LHCN-M2 (cell line): ENCODE measurements at places on chromosomes 6 and 20. TPM values are rescaled to one million over a fixed set of nuclear protein-coding genes. Genes with fewer than 3 reads are reported as not detected.

DNA sequence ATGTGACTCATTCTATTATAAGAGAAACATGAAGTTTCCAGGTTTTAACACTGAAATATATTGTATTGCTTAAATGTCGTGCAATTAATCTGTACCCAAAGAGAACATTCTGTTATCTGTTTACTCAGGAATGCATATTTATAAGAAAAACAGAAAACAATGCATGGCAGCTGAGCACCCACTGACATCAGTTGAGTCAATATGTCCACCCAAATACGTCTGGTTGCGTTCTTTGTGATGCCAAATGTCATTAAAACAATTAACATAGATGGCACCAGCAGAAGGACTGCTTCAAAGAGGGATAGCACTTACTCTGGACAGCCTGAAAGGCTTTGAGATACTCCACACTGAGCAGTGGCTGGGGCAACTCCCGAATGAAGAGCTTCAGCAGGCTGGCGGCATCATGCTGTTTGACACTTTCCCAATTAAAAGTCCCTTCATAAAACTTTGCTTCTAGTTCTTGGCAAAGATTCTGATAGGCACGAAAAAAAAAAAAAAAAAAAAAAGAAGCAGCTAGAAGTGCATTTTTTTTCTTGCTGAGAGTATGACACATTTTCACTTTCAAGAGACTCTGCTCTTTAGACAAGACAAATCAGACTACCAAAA lies 102.3 kb downstream of the ARHGAP18 start:
- DNase-seq: peak; percentile 74

GRCh38 chr6:25138934-25139415 lies 140.2 kb upstream of the CARMIL1 start:
- peak; percentile 9 for DNase-seq

DNA sequence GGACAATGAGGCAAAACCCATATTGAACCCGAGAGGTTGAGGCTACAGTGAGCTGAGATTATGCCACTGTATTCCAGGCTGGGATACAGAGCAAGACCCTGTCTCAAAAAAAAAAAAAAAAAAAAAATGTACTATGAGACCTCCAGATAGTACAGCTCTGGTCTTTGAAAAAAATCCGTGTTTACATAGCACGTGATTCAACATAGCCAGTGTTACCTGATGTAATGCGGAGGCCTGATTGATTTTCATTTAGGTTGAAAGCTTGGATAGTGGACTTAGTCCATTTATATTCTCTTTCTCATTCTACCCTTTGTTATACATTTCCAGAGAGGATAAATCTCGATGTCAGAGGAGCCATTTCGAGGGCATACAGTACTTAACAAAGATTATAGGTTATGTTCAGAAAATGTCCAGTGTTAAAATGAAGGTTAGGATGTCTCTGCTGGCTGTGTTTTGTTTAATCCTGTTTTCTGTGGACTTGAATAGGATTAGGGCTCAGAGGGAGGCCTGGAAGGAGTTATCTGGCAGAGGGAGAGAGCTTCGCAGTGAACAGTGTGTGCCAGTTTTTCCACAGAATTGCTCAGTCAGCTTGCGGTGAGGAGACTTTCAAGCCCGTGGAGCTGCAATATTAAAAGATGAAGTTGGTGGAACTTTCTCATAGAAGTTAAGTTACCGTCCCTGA lies 33.9 kb upstream of the BCLAF1 start:
- no peak for DNase-seq

DNA sequence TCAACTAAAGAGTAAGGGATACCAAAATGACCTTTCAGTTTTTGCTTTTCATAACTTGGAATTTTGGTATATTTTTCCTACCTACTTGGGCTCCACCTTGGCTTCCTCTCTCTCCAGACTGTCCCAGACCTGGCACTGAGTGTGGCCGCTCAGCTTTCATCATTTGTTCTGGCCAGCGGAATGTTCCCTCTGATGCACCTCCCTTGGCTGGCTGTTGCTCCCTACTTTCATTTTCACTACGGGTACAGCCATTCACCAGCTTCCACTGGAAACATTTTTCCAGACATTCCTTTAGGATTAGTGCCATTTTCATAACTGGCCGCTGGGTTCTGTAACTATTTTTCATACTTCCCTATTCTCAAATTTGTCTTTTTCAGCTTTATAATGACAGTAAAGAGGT lies 487.4 kb downstream of the TENT5A start:
- peak; percentile 86 for DNase-seq

Gene PAX1
- total RNA-seq: not detected in 2 replicates

Gene F13A1
- total RNA-seq: 7.6 and 15.0 TPM in 2 replicates

- no peak for DNase-seq
These were observed 202.8 kb downstream of the DLL1 start for GRCh38 chr6:170087941-170088581.

GRCh38 chr6:89404512-89404911 lies 7.6 kb downstream of the RRAGD start:
- DNase-seq: no peak
